CD4-positive, alpha-beta T cell treated with Interleukin-12 subunit alpha and Interleukin-12 subunit beta, for 1 hour (primary cell): ENCODE measurements at places on chromosomes 3 and 15.

DNA sequence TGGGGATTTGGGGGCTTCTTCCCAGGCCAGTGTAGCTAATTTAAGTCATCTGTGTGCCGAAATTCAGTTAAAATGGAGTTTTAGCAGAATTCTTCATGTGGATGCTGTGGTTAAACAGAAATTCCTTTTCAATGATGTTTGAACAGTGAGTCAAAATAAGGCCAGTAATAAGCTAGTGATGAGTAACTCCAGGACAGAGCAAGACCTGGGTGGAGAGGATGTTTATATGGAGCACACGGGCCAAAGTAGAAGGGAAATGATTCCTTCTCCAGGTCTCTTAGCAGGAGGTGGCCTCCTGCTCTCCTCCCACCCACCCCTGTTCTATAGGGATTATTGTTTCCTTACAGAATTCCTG lies 31.9 kb upstream of the UACA start:
- no peak for DNase-seq

- DNase-seq = no peak
Measured at GRCh38 chr15:93497291-93497690, 408.3 kb upstream of the RGMA start.

- DNase-seq = no peak
Measured at GRCh38 chr3:128559486-128560225, 66.7 kb upstream of the GATA2 start.

DNA sequence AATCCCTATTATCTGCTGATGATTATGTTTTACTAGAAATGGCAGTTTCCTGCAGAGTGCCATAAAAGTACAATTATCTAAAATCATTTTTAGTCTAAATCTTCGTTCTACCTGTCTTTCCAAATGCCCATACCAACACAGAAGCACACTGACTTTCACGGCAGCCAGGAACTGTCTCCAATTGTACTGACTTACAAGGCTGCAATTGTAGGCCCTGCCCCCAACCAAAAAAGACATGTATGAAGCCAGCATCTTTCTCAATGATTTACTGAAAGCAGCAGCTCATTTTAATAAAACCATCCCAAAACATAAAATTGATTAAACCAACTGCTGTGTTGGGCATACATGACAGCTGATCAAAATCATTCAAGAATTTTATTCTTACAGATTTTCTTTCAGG lies 119.0 kb downstream of the TBC1D5 start:
- DNase-seq = no peak

DNA sequence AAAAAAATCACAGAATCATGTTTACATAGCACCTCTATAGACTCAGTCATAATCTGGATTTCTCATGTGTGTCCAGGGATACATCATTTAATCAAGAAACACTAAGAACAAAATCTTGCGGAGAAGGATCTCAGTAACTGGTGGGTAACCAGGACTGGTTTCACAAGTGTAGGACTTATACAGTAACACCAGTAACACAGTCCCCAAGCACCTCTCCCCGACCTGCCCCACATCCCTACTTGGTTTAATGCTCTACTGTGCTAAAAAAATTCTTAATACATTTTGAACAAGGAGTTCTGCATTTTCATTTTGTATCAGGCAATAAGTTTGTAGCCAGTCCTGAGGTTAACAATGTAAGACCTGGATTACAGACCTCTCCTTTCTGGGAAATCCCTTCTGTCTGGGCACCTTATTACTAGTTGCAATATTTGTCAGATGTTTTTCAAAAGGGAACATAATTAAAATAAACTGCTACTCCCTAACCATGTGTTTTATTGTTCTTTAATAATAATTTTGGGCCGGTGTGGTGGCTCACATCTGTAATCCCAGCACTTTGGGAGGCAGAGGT lies 57.6 kb upstream of the BBX start:
- DNase-seq = no peak

DNA sequence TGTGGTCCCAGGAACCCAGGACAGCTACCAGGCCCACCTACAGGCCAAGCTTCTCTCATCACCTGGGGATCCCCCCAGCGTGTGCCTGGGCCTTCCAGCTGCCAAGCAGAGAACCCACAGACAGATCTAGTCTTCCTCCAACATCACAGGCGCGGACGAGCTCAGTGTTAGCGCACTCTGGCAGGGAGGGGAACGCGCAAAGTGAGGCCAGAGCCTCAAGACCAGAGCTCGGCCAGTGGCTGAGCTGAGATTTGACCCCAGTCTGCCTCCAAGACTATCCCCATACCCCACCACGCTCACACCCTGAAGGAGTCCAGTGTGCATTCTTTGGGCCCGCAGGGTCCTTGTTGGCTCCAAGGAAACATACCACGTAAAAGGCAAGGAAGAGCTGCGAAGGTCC lies 5.1 kb downstream of the MFGE8 start:
- no peak for DNase-seq

- DNase-seq = no peak
Measured at GRCh38 chr3:88460369-88460768, 310.6 kb downstream of the C3orf38 start.

DNA sequence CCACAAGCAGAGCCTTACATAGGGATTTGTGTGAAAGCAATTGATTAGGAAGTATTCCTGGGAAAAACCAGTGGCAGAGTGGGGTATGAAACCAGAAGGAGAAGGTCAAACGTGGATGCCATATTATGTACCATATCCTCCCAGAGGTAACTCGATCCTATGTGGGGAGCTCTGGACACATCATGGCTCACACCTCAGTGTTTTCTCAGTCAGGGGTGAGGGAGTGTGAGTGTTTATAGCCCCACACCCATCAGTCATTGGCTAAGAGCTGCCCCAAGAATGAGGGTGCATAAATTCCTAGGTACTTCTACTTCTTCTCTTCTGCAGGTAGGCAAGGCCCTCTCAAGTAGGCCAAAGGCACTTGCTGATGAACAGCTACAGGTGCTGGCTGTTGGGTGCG lies 28.2 kb upstream of the PDZRN3 start:
- DNase-seq = no peak

GRCh38 chr3:173993299-173993698 lies 595.8 kb downstream of the NLGN1 start:
- DNase-seq = no peak

DNA sequence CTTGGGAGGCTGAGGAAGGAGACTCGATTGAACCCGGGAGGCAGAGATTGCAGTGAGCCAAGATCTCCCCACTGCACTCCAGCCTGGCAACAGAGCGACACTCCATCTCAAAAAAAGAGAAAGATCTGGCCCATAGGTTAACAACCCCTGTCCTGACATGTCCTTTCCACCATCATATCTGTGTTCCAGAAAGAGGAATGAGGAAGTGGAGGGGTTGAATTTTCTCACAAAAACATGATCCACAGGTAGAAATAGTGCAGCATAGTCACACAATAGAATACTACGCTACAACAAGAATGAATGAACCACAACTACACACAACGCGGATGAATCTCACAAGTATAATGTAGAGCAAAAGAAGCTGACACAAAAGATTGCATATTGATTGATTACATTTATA lies 4.7 kb upstream of the SLC51B start:
- DNase-seq = no peak

GRCh38 chr15:69508659-69509058 lies 56.0 kb downstream of the RPLP1 start:
- no peak for DNase-seq

- no peak for DNase-seq
Measured at GRCh38 chr3:190448256-190448655, 1.4 kb downstream of the TMEM207 start.

DNA sequence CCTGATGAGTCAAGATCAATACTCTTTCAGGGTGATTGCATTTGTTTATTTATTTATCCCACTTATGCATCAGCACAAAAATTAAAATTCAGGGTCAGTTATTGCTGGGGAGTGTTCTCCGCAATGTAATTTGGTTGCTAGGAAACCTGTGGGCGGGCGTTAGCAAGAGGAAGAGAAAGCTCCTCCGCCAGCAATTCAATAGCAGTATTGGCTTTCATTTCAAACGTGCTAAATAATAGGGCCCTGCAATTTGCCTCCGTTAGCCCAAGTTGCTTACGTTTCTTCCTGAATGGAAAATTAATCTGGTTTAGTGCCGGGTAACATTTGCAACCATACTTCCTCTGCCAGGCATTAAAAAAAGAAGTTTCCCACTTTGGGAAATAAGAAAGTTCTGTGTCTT lies 35.5 kb upstream of the PLCL2 start:
- peak; percentile 84 for DNase-seq

DNA sequence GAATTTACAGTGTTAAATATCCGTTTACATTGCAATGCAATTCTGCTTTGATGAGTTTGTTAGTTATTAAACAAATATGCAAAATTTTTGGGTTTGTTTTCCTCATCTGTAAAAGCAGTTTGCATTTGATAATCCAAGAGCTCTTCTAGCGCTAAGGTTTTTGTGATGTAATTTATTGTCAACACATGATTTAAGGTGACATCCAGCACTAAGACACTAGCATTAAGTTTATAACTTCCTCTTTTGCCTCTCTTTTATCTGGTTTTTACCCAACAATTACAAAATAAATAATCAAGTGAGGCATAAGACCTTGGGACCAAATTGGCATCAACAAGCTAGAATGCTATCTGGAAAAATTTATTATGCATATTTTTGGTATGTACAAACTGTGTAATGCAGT lies 969 bp upstream of the DNAJC19 start:
- DNase-seq = no peak

GRCh38 chr3:8575364-8576104 lies 69.1 kb downstream of the SSUH2 start:
- DNase-seq = no peak

- DNase-seq = no peak
Measured at GRCh38 chr3:181017690-181018089, 28.2 kb upstream of the DNAJC19 start.

GRCh38 chr3:125395091-125395490 lies 20.0 kb upstream of the ZNF148 start:
- DNase-seq = no peak

- DNase-seq = no peak
Measured at GRCh38 chr15:99720533-99720932, 12.7 kb downstream of the LYSMD4 start.

DNA sequence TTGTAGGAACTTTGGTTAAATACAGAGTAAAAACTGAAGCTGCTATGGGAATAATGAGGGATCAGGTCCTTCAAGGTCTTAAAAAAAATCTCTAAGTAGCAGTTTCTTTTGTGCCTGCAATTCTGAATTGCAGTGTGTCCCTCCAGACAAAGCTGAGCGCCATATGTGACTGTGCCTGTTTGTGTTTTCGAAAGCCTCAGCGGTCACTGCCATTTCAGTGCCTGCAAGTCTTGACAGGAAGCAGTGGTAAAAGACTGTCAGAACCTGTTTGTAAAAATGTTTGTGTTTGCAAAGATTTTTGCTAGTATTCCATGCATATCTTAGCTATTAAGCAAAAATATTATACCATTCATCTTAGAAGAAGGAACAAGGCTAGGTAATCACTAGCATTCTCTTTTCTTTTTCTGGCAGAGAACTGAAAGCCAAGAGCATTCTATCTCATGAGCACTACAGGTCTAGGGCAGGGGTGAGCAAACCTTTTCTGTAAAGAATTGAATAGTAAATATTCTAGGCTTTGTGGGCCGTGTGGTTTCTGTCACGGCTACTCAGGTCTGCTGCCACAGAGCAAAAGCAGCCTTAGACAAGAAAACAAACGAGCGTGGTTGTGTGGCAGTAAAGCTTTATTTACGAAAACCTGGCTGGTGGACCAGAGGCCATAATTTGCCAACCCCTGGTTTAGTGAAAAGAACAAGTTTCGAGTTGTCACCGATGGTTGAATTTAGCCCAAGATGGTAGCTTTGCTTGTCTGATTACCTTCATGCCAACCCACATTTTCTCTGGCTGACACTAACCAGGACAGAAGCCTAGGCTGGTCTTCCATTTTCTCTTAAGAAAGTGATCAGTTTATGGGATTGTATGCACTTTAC lies 134.4 kb downstream of the CACNA1D start:
- no peak for DNase-seq

DNA sequence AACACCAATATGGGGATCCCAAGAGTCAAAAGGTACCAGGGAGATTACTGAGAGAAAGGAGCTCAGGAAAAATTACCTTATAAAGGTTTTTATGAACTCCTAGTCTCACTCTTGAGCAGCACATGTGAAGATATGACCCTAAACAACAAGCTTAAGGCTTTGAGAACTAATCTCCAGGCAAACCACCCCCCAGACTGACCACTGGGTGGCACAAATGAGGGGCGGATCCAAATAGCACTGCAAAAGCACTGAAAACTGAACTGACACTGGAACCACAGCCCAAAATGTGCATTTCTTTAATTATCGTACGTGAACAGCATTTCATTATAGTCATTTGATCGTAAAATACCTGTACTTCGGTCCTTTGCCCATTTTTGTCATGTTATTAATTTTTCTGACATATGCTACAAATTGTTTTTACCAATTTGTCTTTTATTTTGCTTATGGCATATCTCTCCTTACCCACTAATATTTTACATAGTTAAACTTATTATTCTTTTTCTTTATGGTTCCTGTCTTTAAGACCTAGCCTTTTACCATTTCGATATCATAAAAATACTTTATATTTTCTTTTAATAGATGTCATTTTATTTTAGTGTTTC lies 31.5 kb upstream of the TFDP2 start:
- peak; percentile 29 for DNase-seq

DNA sequence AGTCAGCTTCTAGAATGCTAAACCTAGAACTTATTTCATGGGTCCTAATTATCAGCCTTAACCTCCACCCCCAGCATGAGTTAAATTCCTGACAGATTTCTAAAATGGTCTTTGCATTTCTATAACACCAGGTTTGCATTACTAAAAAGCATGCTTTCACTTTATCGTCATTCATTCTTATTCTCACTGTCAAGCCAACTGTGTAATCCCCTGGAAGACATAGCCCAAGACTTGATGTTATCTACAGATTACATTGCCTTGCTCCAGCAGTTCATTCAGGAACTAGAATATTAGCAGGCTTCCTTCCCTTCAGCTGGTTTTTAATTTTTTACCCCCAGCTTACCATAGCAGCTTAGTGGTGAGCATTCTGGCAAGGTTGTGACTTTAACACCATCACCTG lies 184.0 kb downstream of the SLCO3A1 start:
- no peak for DNase-seq

- DNase-seq = no peak
Measured at GRCh38 chr3:129050556-129051295, 9.9 kb upstream of the GP9 start.

GRCh38 chr3:13598926-13599886 lies 50.3 kb downstream of the FBLN2 start:
- DNase-seq = no peak

DNA sequence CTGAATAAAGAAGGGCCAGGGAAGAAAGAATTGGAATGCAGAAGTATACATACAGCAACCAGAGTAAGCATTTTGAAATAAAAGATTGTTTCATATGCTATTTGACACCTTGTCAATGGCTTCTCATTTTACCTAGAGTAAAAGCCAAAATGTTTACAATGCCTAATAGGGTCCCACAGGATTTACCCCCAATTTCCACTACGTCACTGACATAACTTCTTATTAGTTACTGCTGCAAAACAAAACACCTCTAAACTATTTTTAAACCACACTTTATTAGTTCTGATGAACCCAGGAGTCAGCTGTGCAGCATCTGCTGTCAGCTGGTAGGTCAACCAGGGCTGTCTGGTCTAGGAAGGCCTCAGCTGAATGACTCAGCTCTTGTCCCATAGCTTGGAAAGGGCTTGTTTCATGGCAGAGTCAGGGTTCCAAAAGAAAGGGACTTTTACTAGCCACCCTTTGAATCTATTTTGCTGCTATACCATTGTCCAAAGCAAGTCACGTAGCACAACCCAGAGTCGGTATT lies 945.1 kb downstream of the EPHA3 start:
- no peak for DNase-seq

- DNase-seq = no peak
Measured at GRCh38 chr3:101068876-101069606, 75.8 kb upstream of the ABI3BP start.
